ENCODE measurements at places on chromosomes 12 and 14.

- DNase-seq, result no peak
Measured at GRCh38 chr14:22657861-22658260, 13.7 kb upstream of the OR6J1 start.

DNA sequence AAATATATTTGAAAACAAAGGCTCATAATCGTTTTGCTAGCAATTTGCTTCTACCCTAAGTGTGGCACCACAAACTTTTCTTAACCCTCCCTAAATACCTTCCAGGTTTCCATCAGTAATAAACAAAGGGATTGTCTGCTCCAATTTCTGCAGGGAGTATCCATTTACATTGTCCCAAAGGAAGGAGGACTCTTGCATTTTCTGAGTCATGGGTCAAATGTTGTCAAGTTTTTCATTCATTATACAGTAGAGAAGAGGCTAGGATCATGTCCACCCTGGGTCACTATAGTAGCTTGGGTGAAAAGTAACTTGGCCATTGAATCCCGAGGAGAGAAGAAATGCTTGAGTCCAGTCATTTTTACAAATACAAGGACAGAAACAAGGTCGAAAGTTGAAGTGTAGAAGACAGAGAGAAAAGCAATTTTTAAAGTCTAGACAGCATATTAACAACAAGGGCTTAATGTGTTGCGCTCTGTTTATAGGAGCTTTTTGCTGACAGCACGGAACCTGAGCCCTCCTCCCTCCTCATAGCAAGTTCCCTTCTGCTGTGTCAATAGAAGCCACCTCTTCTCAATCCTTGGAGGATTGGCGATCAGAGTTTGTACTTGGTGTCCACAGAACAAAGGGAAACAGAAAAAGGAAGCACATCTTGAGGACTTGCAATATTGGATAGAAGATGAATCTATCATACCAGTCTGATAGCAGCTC is 53.1 kb downstream of the TMEM30B start:
- DNase-seq, result no peak

DNA sequence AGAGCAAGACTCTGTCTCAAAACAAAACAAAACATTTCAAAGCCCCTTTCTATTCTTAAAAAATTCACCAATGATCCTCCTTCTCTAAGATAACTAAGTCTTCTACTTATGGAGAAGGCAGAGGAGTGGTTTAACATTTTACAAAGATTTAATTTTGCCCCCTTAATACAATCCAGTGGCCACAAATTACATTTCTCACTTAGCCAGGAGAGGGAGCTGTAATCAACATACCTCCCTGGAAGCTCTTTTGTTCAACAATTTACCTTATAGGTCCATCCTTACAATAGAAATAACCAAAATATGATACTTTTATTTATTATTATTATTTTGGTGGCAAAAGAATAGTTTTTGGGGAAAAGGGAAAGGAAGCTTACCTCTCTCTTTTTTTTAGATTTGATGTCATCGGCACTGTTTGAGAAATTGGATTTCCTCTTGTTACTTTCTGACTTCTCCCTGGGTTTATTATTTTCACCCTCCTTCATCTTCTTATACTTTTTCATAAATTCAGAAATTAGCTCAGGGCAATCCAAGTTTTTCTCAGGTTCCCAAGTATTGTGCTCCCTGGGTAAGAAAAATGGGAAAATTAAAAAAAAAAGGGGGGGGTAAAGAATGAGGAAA is 28.1 kb downstream of the CBX5 start:
- peak; percentile 29 for DNase-seq

DNA sequence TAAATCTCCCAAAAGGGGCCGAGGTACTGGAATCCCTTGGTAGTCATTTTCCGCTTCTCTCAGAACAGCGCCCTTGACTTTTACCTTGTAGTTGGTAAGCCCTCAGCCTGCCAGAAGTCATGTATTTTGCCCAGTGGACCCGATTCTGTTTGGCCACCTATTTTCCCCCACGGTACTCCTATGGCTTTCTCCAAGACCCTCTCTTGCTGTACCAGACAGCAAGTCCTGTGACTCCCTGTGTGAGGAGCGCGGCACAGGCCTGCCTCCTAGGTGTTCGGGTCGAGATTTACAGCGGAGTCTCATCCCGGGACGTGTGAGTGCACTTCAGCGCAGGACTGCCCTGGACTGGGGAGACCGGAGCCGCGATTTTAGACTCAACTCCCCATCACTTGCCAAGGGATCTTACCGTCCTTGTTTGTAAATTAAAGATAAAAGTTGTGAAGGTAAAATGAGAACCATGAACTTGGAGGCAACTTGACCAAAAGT is 1.1 kb upstream of the MBD6 start:
- DNase-seq, result peak; percentile 23

GRCh38 chr14:101481557-101481956 is 79.7 kb upstream of the DIO3 start:
- DNase-seq, result no peak

GRCh38 chr14:76575108-76575507 is 186.2 kb upstream of the VASH1 start:
- no peak for DNase-seq

GRCh38 chr14:56896922-56897321 is 86.6 kb upstream of the OTX2 start:
- DNase-seq, result peak; percentile 36

GRCh38 chr12:113372371-113372770 is 14.0 kb downstream of the PLBD2 start:
- no peak for DNase-seq

- peak; percentile 53 for DNase-seq
Measured at GRCh38 chr12:124240493-124240892, 54.4 kb upstream of the RFLNA start.

DNA sequence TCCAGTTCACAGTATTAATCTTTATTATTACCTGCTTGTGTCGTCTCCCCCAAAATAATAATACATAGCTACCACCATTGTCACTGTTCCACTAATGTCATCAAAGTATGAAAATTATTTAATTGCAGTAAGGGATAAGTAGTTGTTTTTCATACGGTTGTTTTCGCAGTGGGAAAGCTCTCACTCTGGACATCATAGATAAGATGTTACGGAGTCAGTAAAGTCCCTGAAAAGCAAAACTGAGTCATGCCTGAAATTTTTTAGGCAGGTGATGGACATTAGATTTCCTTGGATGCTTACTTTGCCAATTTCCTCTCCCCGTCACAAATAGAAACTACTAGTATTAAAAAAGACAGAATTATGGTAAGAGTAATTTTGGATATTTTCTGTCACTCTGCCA is 13.2 kb downstream of the PNP start:
- no peak for DNase-seq

GRCh38 chr12:119129827-119130434 is 48.8 kb upstream of the HSPB8 start:
- no peak for DNase-seq

- no peak for DNase-seq
Measured at GRCh38 chr14:26855077-26855753, 257.4 kb upstream of the NOVA1 start.

DNA sequence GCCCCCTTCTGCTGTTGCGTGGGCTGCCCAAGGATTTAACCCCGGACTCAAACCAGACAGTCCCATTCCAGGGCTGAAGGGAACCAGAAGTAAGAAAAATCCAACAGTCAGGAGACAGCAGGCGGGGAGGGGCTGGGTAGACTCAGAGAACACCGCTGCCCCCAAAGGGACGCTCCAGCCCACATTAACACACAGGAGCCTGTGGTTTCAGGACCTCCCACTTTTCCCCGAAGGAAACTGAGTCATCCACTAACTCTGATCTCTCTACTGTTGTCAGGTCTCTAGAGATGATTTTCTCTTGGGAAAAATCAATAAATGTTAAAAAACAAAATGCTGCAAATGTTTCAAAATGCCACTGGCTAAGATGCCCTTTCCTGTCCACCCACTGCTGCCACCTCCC is 41.6 kb downstream of the FBXO21 start:
- no peak for DNase-seq

DNA sequence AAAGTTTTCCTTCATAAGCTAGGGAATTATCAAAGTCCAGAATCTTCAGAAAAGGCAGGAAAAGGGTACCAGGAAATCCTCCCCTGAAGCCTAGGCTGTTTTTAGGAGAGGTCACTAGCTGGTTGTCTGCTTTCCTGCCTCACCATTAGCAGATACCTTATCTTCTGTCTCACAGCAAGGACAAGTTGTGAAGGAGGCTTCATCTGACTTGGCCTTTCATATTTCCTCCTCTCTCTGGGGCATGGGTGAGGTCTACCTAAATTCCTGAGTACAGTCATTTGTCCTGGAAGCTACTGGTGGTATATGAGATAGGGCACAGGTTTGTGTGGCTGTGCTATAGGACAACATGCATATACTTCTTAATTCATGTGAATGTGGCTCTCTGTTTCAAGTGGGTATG is 2.3 kb downstream of the FOXJ2 start:
- no peak for DNase-seq

All from Daoy (cell line).